Endothelial cell (in vitro differentiated cells): ENCODE measurements at places on chromosomes 3 and 15. TPM values are rescaled to one million over a fixed set of nuclear protein-coding genes. Genes with fewer than 3 reads are reported as not detected.
A peak's percentile ranks its signal among the peaks of the same experiment; 100 is the strongest.

- H3K4me3 ChIP-seq: no peak overlapping the region
- no peaks in the 10 kb centered on the region for H3K36me3 ChIP-seq
- no peak for DNase-seq
- peaks cover 10% of the 10 kb centered on the region for H3K4me1 ChIP-seq
Observed at GRCh38 chr3:52065264-52065756, 8.9 kb upstream of the DUSP7 start.

Gene ITIH3
- total RNA-seq: not detected

GRCh38 chr15:58329781-58330671 lies 101.8 kb upstream of the LIPC start:
- H3K27ac ChIP-seq: peak overlapping the region; percentile 79
- no peak overlapping the region for H3K4me3 ChIP-seq
- peaks cover 12% of the 10 kb centered on the region for H3K36me3 ChIP-seq
- H3K27me3 ChIP-seq: peaks cover 6% of the 10 kb centered on the region

DNA sequence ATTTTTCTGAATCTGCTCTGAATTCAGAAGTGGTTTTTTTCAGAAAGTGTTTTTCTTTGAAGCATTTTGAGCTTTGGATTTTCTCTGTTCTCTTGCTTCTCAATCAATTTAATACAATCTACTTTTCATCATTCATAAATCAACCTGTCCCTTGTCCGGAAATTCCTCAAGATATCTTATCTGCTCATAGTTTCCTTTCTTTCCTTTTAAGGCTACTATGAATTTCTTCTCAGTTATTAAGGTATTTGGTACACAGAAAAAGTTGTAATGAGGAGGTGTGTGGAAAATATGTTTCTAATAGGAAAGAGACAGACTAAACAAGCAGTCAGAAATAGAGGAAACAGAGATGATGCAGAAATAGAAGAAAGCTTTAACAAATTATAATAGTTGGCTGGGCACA lies 14.4 kb downstream of the CGGBP1 start:
- no peak for DNase-seq
- no peaks in the 10 kb centered on the region for H3K4me1 ChIP-seq

GRCh38 chr3:10489746-10490483 lies 15.5 kb downstream of the ATP2B2 start:
- H3K4me3 ChIP-seq: no peak overlapping the region
- peaks cover 3% of the 10 kb centered on the region for H3K27me3 ChIP-seq
- H3K27ac ChIP-seq: no peak overlapping the region
- peaks cover 7% of the 10 kb centered on the region for H3K4me1 ChIP-seq
- DNase-seq: no peak

Gene SLC24A5
- total RNA-seq: not detected

GRCh38 chr15:80580106-80580505 lies 115.0 kb upstream of the ABHD17C start:
- no peak overlapping the region for H3K4me3 ChIP-seq
- no peaks in the 10 kb centered on the region for H3K36me3 ChIP-seq
- no peak overlapping the region for H3K27ac ChIP-seq
- peaks cover 9% of the 10 kb centered on the region for H3K27me3 ChIP-seq

DNA sequence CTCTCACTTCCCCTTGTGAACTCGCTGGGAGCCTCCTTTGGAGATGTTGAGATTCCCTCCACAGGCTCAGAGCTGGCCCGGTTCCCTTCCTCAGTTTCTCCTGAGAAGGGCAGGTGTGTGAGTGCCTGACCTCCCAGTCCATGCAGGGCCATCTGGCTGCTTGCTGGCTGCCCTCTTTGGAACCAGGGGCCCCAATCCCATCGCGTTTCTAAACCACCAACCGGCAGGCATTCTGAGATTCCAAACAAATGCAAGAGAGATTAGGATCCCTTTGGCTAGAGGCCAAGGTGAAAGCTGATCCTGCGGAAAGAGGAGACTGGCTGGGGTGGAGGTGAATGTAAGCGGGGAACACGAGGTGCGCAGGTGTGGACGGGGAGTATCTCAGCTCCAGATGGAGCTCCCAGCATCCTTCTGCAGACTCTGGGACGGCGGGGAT lies 2.9 kb upstream of the PRRT3 start:
- peaks cover 6% of the 10 kb centered on the region for H3K27me3 ChIP-seq
- H3K36me3 ChIP-seq: no peaks in the 10 kb centered on the region
- H3K4me1 ChIP-seq: peaks cover 5% of the 10 kb centered on the region
- H3K27ac ChIP-seq: no peak overlapping the region

DNA sequence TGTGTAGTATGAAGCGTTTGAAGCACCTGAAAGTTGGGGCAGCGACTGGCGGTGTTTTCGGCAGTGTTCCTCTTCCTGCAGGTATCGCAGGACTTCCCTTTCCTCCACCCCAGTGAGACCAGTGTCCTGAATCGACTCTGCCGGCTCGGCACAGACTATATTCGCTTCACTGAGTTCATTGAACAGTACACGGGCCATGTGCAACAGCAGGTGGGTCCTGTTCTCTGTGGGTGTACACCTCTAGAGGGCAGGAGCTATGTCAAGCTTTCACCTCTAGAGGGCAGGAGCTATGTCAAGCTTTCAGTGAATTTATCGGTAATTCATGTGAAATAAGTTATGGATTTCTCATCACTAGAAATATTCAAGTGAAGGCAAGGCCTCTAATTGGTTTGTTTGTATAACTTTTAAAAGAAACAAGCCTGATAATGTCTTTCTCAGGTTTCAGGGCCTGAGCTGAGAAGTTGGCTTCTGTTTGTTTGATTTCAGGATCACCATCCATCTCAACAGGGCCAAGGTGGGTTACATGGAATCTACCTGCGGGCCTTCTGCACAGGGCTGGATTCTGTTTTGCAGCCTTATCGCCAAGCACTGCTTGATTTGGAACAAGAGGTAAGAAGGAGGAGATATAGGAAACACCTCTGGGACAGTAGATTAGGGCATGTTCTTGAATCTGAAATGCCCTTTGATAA lies 5.3 kb downstream of the TUBGCP4 start:
- no peak overlapping the region for H3K27ac ChIP-seq
- peak; percentile 37 for DNase-seq
- H3K36me3 ChIP-seq: peaks cover 11% of the 10 kb centered on the region
- H3K27me3 ChIP-seq: peaks cover 1% of the 10 kb centered on the region

- no peak overlapping the region for H3K27ac ChIP-seq
- peaks cover 6% of the 10 kb centered on the region for H3K27me3 ChIP-seq
- H3K4me3 ChIP-seq: no peak overlapping the region
- H3K36me3 ChIP-seq: no peaks in the 10 kb centered on the region
- DNase-seq: peak; percentile 59
Observed at GRCh38 chr15:66004618-66005262, 135.4 kb downstream of the RAB11A start.

Gene ZIC4
- 2.2 TPM for total RNA-seq

Gene C3orf49
- not detected for total RNA-seq

- no peak overlapping the region for H3K27ac ChIP-seq
- no peak for DNase-seq
- H3K36me3 ChIP-seq: peaks cover 5% of the 10 kb centered on the region
- peaks cover 7% of the 10 kb centered on the region for H3K27me3 ChIP-seq
- H3K4me1 ChIP-seq: peaks cover 44% of the 10 kb centered on the region
Observed at GRCh38 chr15:85329561-85330422, 50.6 kb upstream of the AKAP13 start.

DNA sequence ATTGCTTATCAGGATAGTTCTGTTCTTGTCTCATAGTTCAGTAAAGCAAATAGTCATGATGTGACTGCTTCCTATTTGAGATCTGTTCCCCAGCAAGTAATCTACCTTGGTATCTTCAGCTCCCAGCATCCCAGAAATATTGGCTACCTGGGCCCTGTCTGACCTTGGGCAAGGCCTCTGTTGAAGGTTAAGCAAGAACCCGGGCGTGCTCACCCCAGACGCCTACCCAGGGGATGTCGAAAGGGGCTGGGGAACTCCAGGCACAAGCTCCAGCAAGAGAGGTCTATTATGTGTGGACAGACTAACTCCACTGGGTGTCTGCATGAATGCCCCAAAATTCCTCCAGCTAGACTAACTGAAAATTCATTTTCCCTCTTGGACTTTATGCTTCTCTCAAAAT lies 37.3 kb upstream of the IGF1R start:
- H3K27me3 ChIP-seq: no peaks in the 10 kb centered on the region
- peaks cover 5% of the 10 kb centered on the region for H3K4me1 ChIP-seq
- H3K27ac ChIP-seq: no peak overlapping the region
- H3K4me3 ChIP-seq: no peak overlapping the region
- H3K36me3 ChIP-seq: no peaks in the 10 kb centered on the region
- no peak for DNase-seq

- no peak for DNase-seq
- no peak overlapping the region for H3K4me3 ChIP-seq
- H3K36me3 ChIP-seq: peaks cover 20% of the 10 kb centered on the region
Observed at GRCh38 chr15:22845289-22845900, 6.9 kb downstream of the NIPA2 start.

DNA sequence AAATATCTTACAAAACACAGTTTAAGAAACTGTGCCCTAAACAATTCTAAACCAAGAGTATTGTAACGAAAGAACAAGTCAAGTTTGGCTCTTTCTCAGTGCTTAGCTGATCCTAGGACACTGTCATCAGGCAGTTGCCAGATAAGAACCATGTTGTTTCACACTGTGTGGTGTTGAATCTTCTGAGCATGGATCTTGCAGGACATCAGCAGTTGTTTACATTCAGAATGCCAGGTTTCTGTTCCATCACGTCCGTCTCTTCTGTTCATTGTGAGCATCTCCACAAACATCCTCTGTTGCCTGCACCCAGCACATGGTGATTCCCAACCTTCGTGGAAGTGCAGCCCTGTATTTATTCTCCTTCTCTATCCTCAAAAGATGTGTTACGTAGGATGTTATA lies 67.9 kb downstream of the DCUN1D1 start:
- H3K4me1 ChIP-seq: no peaks in the 10 kb centered on the region
- no peak overlapping the region for H3K4me3 ChIP-seq
- H3K27ac ChIP-seq: peak overlapping the region; percentile 6
